Suprapubic skin (tissue), 4 donors: ENCODE measurements at places on chromosomes 5 and 9.

- no peak for DNase-seq
Measured at GRCh38 chr5:143279698-143280097, 123.8 kb downstream of the NR3C1 start.

GRCh38 chr9:90868555-90868954, 66.9 kb downstream of the SYK start:
- no peak for DNase-seq

DNA sequence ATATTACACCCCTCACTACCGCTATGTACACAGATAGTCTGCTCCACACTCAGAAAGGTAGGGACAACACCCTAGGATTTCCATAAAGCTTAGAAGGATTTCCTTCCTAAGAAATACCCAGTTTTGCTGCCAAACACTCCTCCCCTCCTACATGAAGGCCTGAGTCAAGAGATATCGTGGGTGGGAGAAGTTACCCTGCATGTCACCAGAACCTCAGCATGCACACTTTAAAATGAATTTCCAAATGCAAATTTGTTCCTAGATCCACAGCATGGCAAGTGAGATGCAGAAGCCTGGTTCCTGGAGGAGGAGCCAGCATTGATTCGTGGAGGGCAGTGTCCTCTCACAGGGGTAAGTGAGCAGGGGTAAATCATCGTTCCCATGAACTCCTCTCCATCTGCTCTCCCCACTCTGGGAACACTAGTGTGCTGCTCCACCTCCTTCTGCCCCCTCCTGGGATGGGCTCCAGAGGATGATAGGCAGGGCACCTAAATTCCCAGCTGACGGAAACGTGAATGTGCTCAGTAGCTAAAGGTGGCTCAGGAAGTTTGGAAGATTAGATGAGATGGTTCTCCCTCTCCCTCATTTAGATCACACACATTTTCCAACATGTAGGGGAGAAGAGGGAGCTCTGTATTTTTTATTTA, 76.7 kb downstream of the PDE4D start:
- DNase-seq = no peak

DNA sequence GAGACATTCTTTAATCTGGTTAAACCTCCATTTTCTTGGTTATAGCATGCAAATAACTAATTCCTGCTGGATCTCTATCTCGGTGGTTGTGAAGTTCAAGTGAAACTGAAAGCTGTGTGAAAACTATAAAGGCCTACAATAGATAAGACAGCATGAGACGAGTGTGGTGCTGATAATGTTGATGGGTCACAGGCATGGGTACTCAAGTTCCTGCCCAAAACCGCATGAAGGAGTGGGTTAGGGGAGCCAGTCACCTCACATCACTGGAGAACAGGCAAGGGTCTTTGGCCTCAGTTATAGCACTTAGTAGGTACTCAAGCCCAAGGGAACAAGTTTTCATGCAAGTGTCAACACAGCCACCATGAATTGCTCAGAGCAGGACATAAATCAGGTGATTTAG, 16.7 kb downstream of the HMHB1 start:
- no peak for DNase-seq

- DNase-seq = no peak
Measured at GRCh38 chr9:120252248-120252647, 327.7 kb downstream of the CDK5RAP2 start.

DNA sequence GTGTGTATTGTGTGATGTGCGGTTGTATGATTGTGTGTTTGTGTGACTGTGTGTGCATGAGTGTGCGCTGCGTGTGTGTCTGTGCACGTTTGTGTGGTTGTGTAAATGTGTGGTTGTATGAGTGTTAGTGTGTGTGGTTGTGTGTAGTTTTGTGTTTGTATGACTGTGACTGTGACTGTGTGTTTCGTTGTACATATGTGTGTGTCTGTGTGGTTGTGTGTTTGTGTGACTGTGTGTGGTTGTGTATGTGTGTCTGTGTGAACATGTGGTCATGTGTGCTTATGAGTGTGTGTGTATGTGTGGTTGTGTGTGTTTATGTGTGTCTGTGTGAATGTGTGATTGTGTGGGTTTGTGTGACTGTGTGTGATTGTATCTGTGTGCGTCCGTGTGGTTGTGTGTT, 197.8 kb downstream of the TTLL11 start:
- no peak for DNase-seq

GRCh38 chr9:119375892-119376291, 6.7 kb upstream of the BRINP1 start:
- no peak for DNase-seq

DNA sequence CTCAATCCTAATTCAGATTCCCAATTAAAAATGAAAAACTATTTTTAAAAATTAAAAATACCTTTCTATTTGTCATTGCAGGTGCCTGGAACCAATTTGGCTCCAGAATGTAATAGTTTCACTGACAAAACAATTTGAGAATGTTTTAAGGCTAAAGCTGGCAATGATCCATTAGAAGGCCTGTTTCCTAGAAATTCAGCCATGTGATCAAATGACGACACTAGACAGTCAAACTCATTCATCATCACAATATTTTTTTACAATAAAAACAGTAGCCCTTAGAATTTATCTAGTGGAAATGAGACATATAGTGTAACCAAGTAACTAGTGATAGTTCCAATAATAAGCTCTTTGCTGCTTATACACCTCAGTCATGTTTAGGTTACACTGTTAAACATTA, 75.4 kb upstream of the MAP3K1 start:
- no peak for DNase-seq

DNA sequence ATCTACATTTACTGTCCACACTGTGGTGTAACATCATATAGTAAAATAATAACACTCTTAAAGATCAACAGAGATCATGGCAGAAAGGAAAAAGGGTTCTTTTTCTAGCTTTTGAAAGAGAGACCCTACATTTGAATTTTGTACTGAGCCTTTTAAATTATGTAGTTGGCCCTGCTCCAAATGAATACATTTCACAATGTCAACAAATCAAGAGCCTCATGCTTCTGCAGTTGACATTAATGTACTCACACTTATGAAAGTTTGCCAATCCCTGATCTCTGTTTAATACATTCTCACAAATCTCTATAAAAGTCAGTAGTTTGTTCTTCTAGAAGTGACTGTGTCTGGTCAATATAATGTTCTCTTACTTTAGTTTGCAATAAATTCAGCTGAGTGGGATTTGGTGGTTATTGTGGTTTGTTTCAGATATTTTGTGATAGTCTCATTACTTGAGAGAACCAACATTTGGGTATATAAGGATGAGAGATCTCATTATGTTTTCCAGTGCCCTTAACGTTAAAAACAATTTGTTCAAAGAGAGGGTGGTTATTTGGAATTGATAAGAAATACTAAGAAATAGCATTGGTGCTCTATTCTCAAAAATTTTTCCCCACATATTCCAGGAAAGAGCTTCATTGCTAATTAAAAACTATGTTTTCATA, 277.8 kb upstream of the FTMT start:
- DNase-seq = no peak

DNA sequence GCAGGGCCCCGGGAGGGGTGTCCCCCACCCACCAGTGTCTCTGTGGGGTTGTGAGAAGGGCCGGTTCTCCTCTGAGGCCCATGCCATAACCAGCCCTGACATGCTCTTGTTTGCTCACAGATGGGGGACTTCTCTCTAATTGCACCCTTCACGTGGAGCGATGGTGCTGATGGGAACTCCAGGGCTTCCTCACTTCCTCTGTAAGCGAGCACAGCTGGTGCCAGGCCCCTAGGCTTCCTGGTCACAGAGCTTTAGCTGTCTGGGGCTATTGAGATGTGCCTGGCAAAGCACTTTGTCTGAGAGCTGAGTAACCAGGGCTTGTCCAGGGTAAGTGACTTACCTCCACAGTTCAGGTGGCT, 36.4 kb downstream of the PHF2 start:
- no peak for DNase-seq

GRCh38 chr9:136138566-136138965, 19.9 kb upstream of the TMEM250 start:
- DNase-seq = no peak

DNA sequence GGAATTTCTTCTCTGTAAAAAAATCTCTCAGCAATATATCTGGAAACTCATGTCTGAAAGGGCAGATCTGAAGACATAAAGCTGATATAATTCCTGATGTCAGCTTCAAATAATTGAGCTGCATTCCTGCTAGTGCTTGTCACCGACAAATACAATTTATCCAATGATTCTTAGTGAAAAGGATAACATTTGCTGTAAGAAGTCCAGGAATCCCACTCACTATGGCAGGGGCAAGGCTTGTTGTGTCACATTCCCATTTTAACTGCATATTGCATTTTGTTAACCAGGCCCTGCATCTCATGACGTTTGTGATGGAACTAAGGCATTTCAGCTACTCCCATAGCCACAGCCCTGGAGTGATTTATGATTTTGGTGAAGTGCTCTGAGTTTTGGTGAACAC, 160.1 kb upstream of the DAB2 start:
- no peak for DNase-seq

GRCh38 chr5:120139039-120139438, 325.1 kb upstream of the PRR16 start:
- no peak for DNase-seq

DNA sequence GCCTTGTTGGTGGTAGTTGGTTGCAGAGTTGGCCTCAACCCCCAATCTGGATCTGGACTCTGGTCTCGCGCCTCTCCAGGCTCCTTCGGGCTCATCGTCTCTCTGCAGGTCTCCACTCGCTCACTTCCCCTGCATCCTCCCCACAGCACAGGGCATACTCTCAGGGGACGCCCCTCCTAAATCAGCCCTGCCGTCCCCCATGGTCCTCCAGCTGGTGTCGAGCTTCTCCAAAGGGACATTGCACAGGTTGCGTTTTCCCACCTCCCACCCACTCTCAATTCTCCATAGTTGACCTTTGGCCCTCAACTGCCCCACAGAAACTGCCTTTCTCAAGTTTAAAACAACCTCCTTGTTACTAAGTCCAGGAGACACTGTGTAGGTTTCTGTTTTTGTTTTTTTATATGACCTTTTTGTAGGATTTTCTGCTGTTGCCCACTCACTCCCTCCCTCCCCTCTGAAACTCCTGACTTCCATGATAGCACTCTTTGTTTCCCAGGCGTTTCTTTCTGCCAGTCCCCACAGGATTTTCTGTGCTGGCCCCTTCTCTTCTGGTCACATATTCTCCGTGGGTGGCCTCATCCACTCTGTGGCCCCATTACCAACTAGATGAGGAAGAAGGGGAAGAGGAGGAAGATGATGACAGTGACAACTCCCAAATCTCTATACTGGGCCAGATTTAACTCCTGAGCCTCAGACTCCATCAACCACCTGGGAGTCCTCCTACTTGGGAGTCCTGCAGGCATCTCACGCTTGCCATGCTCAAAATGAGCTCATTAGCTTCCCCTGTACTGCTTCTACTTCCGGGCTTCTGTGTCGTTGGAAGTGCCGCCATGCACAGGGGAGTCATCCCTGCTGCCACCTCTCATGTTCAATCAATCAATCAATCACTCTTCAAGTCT, 50.3 kb downstream of the ALG2 start:
- DNase-seq = no peak

DNA sequence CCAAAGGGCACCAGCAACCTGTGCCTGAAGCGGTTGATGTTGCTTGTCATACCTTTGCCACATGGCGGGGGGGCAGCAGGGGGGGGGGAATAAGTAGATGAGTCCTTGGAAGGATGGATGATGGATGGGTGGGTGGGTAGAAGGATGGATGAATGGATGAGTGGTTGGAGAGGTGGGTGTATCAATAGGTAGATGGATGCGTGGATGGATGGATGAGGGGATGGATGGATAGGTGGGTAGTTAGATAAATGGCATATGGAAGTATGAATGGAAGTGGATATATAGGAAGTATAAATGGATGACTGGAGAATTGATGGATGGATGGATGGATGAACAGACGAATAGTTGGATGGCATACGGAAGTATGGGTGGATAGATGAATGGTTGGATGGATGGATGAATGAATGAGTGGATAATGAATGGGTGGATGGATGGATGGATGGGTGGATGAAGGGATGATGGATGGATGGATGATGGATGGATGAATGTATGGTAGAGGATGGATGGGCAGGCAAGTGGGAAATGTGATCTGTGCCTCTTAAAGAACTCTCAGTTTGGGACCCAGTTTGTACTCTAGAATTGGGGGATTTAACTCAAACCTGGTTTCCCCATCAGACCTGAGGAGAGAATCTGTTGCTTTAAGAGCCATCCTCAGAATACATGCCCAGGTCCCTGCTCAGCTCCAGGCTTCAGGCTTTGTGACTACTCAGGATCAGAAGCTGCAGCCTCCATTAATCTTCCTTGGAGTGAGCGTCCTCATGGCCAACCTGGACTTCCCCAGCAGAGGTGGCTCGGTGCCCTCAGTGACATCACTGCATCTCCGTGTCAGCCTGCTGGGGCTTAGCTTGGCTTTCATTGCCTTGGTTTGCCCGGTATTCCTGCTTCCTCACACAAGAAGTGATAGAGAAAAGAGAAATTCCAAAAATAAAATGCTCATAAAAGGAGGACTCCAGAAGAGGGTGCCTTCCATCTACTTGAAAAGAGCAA, 27.6 kb upstream of the SUSD3 start:
- DNase-seq = no peak

DNA sequence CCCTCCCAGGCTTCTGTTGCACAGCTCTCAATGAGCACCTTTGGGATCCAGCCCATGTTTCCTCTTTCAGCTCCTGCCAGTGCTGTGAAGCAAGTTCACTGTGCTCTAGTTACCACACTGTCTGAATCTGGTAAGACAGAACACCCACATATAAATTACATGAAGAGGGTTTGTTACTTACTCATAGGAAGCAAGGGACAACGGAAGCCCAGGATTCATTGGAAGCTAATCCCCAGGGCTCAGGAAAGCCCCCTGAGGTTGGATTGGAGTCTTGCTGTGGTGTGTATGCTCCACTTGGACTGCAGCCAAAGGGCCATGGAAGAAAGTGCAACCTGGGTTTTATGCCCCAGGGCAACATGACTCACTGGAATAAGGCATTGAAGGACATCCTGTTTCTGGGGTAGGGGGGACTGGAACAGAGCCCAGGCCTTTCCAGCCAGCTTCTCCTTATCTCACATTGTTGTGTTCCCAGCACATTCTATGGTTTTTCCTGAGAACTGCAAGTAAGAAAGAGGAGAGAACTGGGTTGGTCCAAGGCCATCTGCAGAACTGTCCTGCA, 15.6 kb upstream of the CLK4 start:
- no peak for DNase-seq

DNA sequence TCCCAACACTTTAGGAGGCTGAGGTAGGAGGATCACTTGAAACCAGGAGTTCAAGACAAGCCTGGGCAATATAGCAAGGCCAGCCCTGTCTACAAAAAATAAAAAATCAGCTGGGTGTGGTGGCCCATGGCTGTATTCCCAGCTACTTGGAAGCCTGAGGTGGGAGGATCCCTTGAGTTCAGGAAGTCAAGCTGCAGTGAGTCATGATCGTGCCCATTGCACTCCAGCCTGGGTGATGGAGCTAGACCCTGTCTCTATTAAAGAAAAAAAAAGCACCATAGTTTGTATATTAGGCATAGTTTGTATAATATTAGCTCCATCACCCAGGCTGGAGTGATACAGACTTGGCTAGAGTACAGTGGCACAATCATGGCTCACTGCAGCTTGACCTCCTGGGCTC, 9.6 kb upstream of the NME5 start:
- DNase-seq = no peak

DNA sequence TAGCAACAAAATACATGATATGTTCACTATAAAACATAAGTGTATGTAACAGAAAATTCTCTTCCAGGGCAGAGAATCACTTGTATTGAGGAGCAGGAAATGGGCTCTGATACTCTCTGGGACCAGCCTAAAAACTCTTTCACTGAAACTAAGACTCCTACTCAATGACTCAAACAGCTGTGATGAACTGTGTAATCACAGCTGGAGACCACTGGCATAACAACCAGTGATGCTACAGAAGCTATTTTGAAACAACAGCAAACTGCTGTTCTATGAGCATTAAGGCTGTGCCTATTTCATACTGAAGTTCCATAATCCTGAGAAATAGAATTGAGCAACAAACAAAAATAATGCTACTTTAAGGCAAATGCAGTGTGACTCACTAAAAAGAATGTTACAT, 594.0 kb downstream of the HINT1 start:
- DNase-seq = no peak
